GM18507 (cell line): ENCODE measurements at places on chromosomes 4 and X.

DNA sequence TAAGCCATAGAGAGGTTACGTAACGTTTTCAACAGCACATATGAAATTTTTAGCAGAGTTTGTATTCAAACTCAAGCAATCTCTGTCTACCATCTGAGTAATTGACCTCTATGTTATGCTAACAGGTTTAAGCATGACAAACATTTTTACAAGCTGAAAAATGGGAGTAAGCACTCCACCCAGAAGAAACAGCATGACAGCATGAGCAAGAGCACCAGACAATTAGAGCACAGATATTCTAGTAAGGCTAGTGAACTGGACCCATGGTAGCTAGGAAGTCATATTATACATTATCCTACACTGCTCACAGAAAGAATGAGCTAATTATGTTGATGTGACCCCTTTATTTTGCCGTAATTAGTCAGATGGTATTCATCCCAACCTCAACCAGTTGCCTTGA, 200.5 kb downstream of the PABPC4L start:
- no peak for DNase-seq

DNA sequence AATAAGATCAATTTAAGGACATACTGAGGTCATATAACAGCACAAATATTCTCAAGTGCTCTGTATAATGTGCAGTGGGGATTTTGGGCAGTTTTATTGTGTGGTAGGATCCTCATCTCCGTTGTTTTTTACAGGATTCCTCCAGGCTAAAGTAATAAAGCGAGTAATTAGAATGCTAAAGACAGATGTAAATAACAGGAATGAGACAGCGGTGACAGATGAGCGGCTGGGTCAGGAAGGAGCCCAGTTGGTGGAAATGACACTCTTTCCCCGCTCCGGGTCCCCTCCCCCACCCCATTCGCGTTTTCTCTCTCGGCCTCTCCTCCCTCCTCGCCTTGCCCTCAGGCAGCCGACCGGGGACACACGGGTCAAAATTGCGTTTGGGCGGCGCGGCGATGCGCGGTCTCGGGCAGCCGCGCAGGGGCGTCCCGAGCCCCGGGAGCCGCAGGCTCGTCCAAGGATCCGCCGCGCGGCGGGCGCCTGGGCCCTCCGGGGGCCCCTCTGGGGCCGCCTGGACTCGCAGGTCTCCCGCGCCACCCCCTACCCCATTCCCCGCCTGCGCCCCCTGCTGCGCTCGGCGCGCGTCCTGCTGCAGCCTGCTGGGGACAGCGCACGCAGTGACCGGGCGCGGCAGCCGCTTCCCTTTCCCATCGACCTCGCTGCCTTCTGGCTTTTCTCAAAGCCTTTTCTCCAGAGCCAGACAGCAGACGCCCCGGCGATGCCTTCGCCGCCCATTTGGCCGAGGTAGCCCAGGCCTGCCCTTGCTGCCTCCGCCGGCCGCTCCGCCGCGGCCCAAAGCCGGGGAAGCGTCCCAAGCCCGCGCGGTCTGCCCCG, 16.2 kb downstream of the POU4F2 start:
- DNase-seq = no peak

DNA sequence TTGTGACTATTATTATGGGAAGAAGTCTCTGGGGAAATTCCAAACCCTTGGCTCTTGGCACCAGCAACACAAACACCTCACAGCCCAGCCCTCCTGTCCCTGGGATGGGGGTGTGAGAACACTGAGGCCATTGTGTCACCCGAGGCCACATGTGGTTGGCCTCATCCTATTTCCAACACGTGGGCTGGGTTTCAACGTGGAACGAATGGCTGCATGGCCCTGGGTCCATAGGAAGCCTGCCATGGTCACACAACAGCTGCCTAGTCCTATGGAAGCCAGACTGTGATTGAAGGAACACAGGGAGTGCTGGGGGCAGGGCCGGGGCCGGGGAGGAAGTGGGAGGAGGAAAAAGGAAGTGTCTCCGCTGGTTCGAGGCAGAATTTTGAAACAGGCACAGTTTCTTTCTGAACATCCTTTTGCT, 10.0 kb downstream of the CLCN4 start:
- DNase-seq = no peak

DNA sequence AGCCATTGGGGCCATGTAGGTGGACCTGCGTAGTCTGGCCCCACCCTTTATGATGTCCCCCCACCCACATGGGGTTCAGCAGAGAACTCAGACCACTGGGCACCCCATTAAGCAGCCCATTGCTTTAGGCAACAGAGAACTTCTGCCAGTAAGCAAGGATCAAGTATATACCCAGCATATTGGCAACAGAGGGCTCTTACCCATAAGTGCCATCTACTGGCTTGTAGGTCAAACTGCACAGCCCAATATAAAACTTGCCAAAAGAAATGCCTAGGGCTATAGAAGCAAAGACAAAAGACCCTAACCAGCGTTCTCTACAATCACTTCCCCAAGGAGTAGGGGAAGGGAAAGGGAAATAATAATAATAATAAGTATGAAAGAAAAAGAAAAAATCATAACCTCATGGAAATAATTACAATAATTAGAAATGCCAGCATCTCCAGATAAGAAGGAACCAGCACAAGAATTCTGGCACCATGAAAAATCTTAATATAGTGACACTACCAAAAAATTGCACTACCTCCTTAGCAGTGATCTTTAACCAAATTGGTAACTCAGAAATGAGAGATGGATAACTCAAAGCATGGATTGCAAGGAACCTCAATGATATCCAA, 1090.7 kb downstream of the FAT4 start:
- DNase-seq = no peak

- DNase-seq = no peak
Measured at GRCh38 chrX:15988661-15989603, 134.3 kb upstream of the AP1S2 start.

GRCh38 chrX:96538104-96538725, 146.4 kb upstream of the DIAPH2 start:
- no peak for DNase-seq

GRCh38 chr4:173746424-173746823, 216.4 kb upstream of the HAND2 start:
- DNase-seq = no peak

DNA sequence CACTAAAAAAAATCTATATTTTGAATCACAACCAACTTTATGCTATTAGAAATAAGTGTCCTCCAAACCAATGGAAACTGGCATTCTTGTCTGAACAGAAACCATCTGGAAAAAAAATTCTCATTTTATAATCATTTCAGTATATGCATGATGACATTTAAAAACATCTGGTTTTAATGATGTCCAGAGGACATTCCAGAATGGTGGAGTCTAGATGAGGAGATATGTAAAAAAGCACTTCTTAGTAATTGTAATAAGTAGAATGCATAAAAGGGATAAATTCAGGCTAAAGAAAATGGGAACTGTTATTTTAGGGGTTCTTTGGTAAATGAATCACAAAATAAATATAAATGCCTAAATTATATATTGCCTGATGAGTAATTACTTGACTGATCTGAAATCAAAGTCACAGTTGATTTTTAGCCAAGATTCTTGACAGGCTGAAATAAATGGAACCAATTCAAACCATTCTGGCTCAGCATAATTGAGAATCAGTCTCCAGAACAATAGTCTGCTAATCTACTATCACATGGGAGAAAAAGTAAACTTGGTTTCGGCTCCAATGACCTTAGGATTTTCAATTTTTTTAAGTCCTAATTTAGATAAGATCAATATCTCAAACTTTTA, 636.6 kb downstream of the FAT4 start:
- no peak for DNase-seq

DNA sequence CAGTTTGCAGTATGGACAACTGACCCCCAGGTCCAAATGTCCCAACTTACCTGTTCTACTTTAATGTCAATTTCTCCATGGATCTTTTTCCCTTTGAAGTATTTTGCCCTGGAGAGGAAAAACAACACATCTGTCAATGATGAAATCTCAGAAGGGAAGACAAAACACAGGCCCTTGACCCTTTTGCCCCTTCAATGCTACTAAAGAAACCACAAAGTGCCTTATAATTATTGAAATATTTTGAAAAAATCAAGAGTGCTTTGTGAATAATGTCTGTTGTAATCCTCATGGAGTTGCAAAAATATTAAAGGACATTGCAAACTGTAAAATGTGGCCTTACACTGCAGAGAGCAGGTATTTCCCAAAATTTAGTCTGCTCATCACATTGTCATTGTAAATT, 12.6 kb downstream of the SYN1 start:
- DNase-seq = no peak

DNA sequence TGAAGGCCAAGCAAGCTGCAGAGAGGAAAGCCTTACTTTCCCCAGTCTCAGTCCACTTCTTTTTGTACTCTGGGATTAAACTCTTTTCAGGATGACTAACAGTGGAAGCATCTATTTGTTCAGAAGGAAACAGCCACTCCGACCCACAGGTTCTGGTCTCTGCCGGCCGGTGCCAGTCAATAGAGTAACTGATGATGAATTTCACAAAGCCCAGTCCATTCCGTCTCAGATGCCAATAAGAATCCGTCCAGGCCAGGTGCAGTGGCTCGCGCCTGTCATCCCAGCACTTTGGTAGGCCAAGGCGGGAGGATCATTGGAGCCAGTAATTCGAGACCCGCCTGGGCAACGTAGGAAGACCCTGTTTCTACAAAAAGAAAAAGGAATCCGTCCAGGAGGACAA, 58.5 kb upstream of the HELT start:
- DNase-seq = no peak

- no peak for DNase-seq
Measured at GRCh38 chrX:132219343-132219768, at the start of gene RAP2C. TSS of gene RAP2C (minus strand) at chrX:132219447. CDS start at chrX:132217268, 2,179 bp downstream.

DNA sequence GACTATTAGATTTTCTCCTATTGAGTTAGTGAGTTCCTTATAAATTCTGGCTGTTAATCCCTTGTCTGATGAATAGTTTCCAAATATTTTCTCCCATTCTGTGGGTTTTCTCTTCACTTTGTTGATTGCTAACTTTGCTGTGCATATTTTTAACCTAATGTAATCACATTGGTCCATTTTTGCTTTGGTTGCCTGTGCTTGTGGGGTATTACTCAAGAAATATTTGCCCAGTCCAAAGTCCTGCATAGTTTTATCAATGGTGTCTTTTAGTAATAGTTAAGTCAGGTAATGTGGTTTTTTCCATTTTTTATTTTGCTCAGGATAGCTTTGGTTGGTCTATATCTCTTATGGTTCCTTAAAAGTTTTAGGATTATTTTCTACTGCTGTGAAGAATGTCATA, 490.3 kb downstream of the ARAP2 start:
- no peak for DNase-seq

DNA sequence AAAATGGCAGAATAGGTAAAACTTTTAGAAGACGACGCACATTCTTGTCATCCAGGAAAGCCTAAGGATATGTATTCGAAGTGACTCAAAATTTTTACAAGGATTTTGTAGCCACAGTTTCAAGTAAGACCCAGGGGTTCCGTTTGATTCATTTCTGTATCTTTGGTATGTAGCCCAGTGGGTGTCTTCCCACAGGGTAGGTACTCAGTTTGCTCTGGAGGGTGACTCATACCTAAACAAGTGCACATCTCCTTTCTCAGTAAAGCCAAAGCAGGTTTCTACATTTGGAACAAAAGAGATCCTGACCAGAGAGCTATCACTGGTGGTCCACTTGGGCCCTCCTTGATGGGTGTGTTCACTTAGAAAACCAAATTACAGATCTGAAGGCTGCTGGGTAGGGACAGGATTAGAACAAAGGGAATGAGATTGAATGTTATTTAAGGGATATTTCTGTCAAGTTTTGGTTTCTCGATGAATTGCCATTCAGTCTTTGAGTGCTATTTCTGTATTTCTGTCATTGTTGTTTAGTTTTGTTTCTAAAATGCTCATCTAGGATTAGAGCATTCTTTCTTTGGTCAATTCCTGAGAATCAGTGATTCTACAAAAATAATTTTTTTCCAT, 56.1 kb downstream of the PLS3 start:
- no peak for DNase-seq

DNA sequence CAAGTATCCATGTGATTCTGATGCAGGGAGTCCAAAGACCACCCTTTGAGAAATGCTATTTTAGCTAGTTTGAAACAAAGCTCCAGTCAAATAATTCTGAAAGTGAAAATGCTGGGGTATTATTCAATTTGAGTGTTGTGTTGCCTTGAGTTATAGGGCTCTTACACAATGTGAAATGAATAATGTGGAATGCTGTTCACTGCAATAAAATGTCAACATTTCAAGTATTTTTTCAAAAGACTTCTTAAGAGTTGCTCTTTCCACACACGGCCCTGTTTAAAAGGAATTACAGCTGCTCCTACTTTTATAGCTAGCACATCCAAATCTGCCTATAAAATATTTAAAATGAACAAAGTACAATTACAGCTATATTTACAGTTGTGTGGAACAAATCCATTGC, 27.5 kb upstream of the PLS3 start:
- no peak for DNase-seq
